ENCODE measurements at places on chromosomes 3 and 15. TPM values are rescaled to one million over a fixed set of nuclear protein-coding genes. Genes with fewer than 3 reads are reported as not detected.

The GASK1A gene
- total RNA-seq: not detected

The FAN1 gene
- total RNA-seq: 9.5 TPM

The B4GALT4 gene
- 3.0 TPM for total RNA-seq

The CYP11A1 gene
- not detected for total RNA-seq

The CASR gene
- total RNA-seq: not detected

DNA sequence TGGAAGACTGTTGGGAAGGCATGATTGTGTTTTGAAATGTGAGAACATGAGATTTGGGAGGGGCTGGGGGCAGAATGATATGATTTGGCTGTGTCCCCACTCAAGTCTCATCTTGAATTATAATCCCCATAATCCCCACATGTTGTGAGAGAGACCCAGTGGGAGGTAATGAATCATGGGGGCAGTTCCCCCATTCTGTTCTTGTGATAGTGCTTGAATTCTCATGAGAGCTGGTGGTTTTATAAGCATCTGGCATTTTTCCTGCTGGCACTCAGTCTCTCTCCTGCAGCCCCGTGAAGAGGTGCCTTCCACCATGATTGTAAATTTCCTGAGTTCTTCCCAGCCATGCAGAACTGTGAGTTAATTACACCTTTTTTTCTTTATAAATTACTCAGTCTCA, 430.5 kb downstream of the OTOL1 start:
- no peak for DNase-seq

DNA sequence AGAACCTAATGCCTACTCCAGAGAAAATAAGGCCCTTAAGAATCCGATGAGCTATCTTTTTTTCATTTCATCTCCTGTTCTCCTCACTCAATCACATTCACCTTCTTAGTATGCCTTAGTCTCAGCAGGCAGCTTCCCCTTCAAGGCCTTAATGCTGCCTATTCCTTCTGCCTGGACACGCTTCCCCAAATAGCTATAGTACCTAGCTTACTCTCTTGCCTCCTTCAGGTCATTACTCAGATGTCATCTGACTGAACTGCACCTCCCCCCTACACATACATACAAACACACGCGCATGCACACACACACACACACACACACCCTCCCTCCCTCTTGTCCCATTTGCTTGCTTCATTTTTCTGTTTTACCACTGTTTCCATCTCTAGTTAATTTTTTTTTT, 191.5 kb upstream of the MLF1 start:
- DNase-seq: no peak

DNA sequence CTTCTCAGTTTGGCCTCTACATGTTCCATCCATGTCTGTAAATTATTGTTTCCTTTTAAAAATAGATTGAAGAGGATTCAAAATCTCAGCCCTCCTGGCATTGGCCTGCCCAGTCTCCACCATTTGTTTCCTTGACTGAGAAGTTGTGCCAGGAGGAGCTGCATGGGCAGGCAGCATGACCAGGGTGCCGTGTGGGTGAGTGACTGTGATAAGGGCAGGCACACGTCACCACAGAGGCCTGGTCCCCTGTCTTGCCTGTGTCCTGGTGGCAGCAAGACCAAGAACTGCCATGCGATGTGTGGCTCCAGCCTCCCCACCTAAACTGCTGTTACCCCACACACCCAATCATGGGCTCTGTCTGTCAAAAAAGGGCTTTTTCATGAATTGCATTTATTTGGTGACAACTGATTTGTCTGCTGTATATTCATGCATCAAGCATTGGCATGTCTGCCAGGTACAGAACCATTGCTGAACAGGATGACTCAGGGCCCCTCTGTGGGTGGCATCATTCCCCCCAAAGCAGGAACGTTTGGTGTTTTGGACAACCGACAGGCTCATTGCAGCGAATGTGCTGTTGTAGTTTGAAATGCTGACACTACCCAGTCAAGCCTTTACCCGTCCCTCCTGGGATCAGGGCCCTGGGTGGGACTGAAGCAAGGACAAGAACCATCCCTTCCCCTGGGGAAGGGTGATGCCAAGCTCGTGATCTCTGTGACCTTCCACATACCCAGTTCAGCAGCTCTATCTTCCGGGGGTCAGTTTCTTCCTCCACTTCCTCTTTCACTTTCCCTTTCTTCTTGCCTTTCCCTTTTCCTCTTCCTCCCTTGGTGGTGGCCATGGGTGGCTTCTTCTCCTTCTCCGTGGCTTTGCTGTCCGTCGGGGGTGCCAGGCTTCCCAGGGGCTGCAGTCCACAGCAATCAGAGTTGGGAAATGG, 51.6 kb downstream of the TRPM1 start:
- DNase-seq: no peak

Measured in lung microvascular endothelial cell (primary cell).